ENCODE measurements at places on chromosomes 6 and 20.

DNA sequence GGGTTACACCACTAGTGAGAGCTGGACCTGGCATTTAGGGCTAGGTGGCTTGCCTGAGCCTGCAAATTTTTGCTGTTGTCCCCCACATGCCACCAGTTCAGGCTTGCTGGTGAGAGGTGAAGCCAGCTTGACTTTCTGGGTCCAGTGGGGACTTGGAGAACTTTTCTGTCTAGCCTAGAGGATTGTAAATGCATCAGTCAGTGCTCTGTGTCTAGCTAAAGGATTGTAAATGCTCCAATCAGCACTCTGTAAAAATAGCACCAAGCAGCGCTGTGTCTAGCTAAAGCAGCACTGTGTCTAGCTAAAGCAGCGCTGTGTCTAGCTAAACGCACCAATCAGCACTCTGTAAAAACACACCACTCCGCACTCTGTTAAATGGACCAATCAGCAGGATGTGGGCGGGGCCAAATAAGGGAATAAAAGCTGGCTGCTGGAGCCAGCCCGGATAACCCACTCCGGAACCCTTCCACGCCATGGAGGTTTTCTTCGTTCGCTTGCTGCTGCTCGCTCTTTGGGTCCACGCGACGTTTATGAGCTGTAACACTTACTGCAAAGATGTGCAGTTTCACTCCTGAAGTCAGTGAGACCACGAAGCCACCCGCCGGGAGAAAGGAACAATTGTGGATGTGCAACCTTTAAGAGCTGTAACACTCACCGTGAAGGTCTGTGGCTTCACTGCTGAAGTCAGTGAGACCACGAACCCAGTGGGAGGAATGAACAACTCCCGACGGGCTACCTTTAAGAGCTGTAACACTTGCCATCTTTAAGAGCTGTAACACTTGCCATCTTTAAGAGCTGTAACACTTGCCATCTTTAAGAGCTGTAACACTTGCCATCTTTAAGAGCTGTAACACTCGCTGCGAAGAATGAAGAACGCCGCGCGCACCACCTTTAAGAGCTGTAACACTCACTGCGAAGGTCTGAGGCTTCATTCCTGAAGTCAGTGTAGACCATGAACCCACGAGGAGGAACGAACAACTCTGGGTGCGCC lies 27.3 kb downstream of the GMPR start:
- no peak for DNase-seq

- DNase-seq = no peak
Measured at GRCh38 chr6:105790635-105791034, 295.5 kb upstream of the PRDM1 start.

- DNase-seq = no peak
Measured at GRCh38 chr6:149227796-149228195, 89.7 kb upstream of the TAB2 start.

DNA sequence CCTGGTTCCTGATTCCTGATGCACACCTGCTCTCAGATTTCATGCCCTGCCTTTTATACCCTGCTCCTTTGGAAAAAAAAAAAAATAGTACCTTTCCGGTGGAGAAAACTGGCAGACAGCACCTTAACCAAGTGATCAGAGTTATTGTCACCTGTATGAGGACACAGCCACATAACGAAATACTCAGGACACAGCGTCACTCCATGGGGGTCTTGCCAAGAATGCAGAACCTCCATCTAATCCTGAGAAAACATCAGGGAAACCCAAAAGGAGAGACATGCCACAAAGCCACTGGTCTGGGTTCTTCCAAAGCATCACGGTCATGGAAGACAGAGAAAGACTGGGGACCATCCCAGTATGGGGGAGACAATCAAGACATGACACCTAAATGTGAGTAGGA lies 29.1 kb downstream of the BFSP1 start:
- DNase-seq = no peak

DNA sequence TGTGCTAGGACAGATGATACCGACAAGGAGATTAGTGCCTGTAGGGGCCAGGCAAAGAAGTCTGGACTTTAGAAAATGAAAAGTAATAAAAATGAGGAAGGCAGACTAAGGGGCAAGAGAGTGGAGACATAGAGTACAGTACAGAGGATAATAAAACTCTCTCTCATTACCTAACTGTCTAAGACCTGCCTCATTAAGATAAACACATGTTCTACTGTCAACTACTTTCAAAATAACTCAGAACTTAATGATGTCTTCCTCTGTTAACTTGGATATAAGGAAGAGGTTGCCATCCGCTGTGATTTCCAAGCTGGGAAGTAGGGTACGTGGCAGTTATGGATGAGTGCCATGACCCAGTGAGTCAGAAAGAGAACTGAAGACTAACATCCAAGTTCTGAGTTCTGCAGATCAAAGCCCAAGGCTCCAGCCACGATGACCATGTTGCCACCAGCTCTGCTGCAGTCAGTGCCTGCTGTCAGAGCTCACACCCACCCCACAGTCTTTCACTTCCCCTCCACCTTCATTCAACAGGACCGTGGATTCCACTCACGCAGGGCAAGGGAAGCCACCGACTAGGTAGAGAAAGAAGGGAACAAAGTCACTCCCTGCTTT lies 81.8 kb downstream of the KIF16B start:
- no peak for DNase-seq

- no peak for DNase-seq
Measured at GRCh38 chr6:132780770-132781371, 17.6 kb downstream of the SLC18B1 start.

DNA sequence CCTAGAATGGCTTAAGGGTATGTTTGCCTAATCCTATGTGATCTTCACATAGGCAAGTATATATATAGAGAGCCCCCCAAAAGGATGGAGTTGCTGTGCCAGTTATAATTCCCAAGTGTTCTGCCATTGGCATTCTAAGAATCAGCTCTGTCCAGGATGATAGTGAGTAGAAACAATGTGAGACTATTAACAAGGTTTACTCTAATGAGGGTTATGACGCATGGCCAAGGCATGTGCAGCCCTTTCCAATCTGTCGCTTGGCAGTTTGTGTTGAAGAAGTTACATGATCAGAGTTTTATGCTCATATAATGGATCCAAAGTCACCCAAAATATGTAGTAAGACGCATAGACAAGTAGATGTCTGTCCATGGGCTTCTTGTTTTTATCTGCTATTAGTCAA lies 33.6 kb downstream of the VGLL2 start:
- no peak for DNase-seq

DNA sequence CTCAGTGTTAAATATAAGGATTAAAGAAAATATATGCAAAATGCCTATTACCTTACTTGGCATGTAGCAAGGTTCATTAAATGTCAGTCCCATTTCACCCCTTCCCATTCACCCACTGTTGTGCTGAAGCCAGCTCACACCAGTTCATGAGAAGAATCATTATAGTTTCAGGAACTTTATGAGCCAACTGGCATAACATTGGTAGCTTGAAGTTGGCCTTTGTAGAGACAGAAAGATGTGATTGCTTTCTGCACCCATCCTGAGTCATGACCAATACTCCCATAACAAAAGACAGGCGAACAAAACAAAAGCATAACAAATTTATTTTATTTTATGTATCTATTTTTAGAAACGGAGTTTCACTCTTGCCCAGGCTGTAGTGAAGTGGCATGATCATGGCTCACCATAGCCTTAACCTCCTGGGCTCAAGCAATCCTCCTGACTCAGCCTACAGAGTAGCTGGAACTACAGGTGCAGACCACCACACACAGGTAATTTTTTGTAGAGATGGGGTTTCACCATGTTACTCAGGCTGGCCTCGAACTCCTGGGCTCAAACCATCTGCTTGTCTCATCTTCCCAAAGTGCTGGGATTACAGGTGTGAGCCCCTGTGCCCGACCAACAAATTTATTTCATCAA lies 17.6 kb upstream of the IER3 start:
- no peak for DNase-seq

- peak; percentile 57 for DNase-seq
Measured at GRCh38 chr6:3209114-3210023, 18.1 kb downstream of the TUBB2B start.

DNA sequence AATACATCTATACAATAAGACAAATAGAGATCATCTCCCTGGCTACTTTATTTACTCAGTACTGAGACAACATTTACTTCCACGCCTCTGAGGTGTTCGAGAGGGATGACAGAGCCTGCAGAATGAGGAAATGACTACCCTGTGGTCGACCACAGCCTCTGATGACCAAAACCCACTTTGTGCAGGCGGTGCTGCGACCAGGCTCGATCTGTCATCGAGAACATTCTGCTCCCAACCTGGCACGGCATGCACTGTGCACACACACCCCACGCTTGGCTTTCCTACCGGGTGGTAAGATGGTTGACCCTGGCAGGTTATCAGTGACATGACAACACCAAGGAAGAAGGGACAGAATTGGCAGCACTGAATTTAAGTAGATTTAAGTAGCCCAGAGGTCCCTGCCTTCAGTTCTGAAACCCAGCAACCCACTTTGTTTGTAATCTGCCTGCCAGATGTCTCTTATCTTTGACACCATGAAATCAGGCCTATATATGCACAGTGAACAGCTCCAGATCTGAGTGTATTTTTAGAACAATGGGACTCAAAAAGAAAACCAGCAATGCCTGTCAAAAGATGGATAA lies 42.6 kb downstream of the TTI1 start:
- DNase-seq = peak; percentile 30

DNA sequence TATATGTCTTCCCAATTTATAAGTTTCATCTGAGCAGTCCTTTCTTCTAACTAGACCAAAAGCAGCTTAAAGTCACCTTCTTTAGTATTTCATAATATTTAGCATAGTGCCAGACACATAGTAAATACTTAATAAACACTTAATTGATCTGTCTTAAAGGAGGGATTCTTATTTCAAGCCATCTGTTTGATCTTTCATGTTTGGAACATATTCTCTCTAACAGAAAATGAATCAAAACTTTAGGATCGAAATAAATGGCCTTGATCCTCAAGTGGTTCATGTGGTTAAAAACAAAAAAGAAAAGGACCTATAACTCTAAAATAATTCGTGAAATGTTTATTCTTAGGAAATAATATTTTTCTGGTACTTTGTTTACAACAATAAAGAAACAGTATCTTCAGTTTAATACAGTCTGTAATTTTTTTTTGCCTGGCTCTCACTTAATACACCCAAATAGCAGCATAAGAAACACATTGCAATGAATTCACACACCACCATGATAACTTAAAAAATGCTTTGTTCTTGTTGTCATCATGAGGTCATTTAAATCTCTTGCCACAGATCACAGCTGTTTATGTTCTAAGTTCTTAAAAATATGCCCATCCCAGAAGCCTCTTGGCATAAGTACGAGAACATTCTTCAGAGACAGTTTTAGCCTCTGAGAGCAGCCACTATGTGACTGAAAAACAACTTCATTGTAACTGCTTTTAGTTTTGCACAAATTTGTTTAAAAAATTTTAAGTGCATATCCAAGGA lies 48.1 kb downstream of the ESF1 start:
- DNase-seq = no peak

GRCh38 chr6:169654598-169655391 lies 47.0 kb downstream of the WDR27 start:
- peak; percentile 51 for DNase-seq

DNA sequence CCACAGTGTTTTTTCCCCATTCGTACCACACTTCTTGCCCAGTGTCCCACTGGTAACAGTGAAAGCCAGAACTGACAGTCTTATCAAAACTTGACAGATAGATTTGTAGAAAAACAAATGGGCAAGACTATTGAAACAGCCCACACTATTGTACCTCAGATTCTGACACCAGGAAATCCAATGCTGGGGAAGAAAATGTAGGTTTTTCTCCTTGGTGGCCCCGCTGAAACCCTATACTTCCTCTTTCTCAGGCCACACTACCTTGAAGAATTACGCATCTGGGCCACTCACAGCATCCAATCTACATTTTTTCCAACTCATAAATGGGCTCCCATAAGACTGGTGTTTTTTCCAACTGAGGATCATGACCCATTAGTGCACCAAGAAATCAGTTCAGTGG lies 90.9 kb upstream of the HDDC2 start:
- no peak for DNase-seq

- DNase-seq = peak; percentile 10
Measured at GRCh38 chr6:116461932-116462885, 1.0 kb downstream of the CALHM6 start.

DNA sequence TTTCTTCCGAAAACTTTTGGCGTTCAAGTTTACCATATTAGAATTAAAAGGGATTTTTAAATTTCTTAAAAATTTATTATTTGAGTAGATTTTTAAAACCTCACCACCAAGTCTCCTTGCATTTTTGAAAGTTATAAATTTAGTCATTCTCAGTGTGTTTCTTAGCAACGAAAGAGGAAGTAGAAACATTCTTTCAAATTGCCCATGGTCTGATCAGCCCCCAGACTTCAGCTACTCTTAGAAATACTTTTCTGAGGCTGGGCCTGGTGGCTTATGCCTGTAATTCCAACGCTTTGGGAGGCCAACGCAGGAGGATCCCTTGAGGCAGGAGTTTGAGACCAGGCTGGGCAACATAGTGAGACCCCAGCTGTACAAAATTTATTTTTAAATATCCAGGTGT lies 15.1 kb upstream of the RTF2 start:
- no peak for DNase-seq

DNA sequence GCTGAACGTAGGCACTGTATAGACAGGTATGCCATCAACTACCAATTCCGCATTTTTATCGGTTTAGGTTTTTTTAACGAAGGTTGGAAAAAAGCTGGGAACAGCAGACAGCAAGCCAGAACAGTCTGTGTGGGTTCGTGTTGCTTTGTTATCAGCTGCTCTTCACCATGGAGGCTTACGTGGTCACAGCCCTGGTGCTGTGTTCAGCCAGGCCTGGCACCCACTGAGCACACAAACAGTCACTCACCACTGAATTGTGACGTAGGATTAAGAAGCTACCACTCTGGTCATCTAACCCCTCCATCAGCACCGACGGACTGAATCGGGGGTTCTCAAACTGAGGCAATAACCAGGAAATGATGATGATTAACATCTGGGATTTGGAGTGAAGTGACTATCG lies 13.2 kb downstream of the FAM210B start:
- DNase-seq = no peak

DNA sequence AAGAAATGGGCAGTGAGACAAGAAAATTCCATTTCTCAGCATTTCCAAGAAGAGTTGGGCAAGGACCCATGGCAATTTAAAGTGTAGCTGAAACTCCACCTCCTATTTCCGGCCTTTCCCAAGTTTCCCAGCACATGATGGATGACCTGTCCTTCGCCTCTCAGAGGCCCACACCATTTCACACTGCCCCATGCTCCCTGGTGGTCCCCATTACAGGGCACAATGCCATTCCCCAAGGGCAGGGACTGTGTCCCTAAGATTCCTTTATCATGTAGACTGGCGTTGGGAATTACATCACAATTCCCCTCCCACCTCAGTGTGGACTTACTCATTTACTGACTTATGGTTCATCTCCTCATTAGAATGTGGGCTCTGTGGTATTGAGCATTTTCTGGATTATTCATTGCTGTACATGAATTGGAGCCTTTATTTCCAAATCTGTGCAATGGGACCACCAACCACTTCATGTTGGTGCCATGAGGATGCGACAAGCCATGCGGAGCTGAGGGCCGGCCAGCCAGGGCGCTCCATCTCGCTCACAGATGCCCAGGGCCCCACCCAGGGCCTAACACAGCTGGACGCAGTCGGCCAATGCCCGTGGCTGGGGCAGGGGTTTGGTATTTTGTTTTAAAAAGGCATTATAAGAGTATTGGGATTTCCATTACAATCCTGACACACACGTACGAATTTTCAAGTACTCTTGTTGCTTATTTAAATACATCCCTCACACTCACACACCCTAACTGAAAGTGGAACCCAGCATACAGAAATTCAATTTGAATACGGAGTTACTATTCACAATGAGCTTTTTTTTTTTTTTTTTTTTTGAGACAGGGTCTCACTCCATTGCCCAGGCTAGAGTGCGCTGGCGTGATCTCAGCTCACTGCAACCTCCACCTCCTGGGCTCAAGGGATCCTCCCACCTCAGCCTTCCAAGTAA lies 5.4 kb downstream of the ACSS1 start:
- no peak for DNase-seq

GRCh38 chr20:23446505-23446904 lies 6.2 kb downstream of the CST11 start:
- DNase-seq = peak; percentile 26

Measured in stimulated activated CD4-positive, alpha-beta T cell treated with anti-CD3 and anti-CD28 coated beads, Interleukin-12 subunit alpha, Interleukin-12 subunit beta, amount 100 ng/mL, for 48 hours (primary cell).